Mesothelial cell of epicardium (in vitro differentiated cells): ENCODE measurements at places on chromosomes 5 and 9.

DNA sequence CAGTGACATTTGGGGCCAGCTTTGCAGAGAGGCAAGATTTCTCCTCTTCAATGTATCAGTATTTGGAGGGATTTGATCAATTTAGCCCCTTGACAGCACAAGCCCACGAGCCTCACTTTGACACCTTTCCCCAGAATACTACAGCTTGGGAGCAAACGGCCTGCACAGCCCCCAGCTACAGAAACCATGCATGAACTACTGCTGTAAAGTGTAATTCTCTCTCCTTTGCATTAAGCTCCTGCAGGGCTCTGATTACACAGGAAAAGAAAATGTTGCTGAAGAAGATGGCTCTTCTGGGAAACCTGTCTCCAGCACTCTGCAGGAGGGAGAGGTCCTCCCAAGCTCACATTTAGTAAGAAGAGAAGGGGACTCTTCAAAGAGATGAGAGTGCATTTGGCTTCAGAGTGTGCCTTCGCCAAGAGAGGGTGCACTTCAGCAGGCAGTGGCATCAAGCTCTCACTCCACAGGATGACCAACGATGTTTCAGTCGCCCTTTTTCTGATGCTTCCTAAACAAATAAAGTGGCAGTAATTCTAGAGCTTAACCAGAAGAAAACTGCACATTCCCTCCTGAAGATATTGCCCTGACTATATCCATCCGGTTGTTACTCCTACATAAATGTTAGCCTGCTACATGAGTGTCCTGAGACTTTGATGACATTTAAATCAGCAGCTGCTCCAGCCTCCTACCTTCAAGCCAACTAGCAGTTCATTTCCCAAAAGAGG, 272.2 kb downstream of the AUH start:
- H3K36me3 ChIP-seq: peaks cover 7% of the 10 kb centered on the region
- no peak for DNase-seq
- H3K27me3 ChIP-seq: no peaks in the 10 kb centered on the region
- H3K27ac ChIP-seq: no peak overlapping the region
- H3K4me3 ChIP-seq: no peak overlapping the region

GRCh38 chr5:11319836-11320580, 559.0 kb upstream of the DAP start:
- DNase-seq: no peak
- H3K27me3 ChIP-seq: no peaks in the 10 kb centered on the region
- H3K27ac ChIP-seq: no peak overlapping the region

- H3K4me1 ChIP-seq: peaks cover 41% of the 10 kb centered on the region
- DNase-seq: no peak
- no peak overlapping the region for H3K27ac ChIP-seq
- H3K36me3 ChIP-seq: no peaks in the 10 kb centered on the region
- H3K4me3 ChIP-seq: no peak overlapping the region
Observed at GRCh38 chr9:119284587-119285337, 84.5 kb downstream of the BRINP1 start.

GRCh38 chr5:107743373-107744000, 72.8 kb upstream of the EFNA5 start:
- no peak overlapping the region for H3K27ac ChIP-seq
- no peak for DNase-seq
- H3K36me3 ChIP-seq: no peaks in the 10 kb centered on the region

DNA sequence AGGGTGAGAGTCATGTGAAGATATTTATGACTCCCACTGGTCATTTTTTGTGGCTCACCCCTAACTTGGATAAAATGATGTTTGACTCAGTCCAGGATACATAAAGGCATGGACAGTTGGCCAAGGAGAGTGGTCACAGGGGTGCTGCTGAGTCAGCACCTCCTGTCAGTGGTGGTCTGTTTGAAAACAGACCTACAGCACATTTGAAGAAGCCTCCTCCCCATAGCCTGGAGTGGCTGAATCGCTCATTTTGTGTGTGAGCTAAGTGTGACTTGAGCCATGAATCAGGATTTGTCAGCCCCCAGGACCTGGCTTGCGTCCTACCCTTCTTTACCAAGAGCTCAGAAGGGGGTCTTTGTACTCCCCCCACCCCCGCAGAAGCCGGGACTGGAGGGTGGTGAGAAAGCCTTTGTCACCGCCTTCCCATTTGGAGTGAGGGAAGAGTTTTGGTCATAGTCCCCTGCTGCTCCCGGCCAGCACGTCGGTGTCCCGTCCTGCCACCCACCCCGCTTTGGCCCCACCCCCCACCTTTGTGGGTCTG, 35.6 kb downstream of the TRIO start:
- DNase-seq: no peak
- no peaks in the 10 kb centered on the region for H3K27me3 ChIP-seq
- H3K36me3 ChIP-seq: no peaks in the 10 kb centered on the region

- H3K36me3 ChIP-seq: peaks cover 3% of the 10 kb centered on the region
- peaks cover 18% of the 10 kb centered on the region for H3K4me1 ChIP-seq
- no peak overlapping the region for H3K27ac ChIP-seq
- no peak for DNase-seq
- H3K4me3 ChIP-seq: no peak overlapping the region
- no peaks in the 10 kb centered on the region for H3K27me3 ChIP-seq
Observed at GRCh38 chr5:81424728-81425127, 30.8 kb upstream of the ACOT12 start.

- no peaks in the 10 kb centered on the region for H3K27me3 ChIP-seq
- peaks cover 6% of the 10 kb centered on the region for H3K4me1 ChIP-seq
- no peak overlapping the region for H3K4me3 ChIP-seq
- H3K27ac ChIP-seq: no peak overlapping the region
- H3K36me3 ChIP-seq: no peaks in the 10 kb centered on the region
Observed at GRCh38 chr5:157469073-157469472, 9.1 kb downstream of the NIPAL4 start.

DNA sequence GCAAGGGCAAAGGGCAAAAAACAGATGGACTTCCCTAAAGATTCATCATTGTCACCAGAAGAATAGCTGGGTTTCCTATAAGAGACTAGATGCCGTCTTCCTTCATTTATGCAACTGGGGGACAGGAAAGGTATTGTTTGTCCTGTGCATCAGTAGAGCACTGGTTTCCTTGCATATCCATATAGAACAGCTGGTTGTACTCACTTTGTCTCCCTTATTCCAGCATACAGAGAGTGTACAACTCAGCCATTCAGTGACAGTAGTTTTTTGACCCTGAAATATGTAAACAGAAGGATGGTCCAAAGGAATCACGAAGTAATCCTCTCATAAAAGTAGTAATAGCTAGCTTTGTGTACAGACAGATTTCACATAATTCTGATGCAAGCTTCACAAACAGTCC, 22.5 kb upstream of the MAST4 start:
- no peaks in the 10 kb centered on the region for H3K4me1 ChIP-seq
- H3K36me3 ChIP-seq: no peaks in the 10 kb centered on the region
- peaks cover 32% of the 10 kb centered on the region for H3K27me3 ChIP-seq
- no peak overlapping the region for H3K27ac ChIP-seq
- H3K4me3 ChIP-seq: no peak overlapping the region

- no peak overlapping the region for H3K27ac ChIP-seq
- H3K4me3 ChIP-seq: no peak overlapping the region
- no peaks in the 10 kb centered on the region for H3K4me1 ChIP-seq
- no peaks in the 10 kb centered on the region for H3K27me3 ChIP-seq
- no peak for DNase-seq
Observed at GRCh38 chr5:84634256-84634655, 249.6 kb upstream of the EDIL3 start.

- peak overlapping the region; percentile 91 for H3K27ac ChIP-seq
- H3K4me1 ChIP-seq: peaks cover 20% of the 10 kb centered on the region
- H3K36me3 ChIP-seq: peaks cover 8% of the 10 kb centered on the region
- no peaks in the 10 kb centered on the region for H3K27me3 ChIP-seq
- H3K4me3 ChIP-seq: peak overlapping the region; percentile 87
- DNase-seq: no peak
Observed at GRCh38 chr5:115262011-115262320, 711 bp downstream of the PGGT1B start.

DNA sequence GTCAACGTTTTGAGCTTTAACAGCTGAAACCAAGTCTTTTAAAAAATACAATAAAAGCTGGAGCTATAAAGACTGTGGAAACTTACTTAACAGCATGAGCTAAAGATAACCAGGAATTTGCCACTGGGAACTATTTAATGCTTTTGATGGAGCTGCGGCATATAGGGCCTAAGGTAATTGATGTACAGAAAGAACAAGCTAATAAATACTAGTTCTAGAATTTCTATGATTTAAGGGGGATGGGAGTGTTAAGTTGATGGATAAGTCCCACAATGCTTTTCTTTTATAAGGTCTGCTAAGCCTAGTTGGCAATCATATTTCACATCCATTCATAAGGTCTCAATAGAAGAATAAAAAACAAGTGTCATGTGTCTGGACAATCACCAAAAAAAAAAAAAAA, 334.0 kb upstream of the DMAC1 start:
- DNase-seq: no peak
- H3K36me3 ChIP-seq: no peaks in the 10 kb centered on the region
- no peaks in the 10 kb centered on the region for H3K4me1 ChIP-seq
- H3K4me3 ChIP-seq: no peak overlapping the region

DNA sequence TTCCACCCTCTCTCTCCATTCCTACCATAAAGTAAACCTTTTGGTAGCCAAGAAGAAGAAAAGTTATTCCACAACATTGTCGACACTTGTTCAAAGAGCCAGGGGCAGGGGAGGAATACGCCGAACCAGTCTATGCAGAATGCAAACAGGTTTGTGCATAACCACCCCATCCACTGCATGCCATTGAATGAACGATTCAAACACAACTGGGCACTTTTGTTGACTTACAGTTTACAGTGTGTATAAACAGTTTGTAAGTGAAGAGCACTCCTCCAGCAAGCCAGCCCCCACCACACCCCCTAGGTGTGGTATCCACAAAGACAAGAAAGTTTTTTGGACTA, 6.8 kb upstream of the S1PR3 start:
- no peak overlapping the region for H3K4me3 ChIP-seq
- peaks cover 3% of the 10 kb centered on the region for H3K27me3 ChIP-seq
- peaks cover 2% of the 10 kb centered on the region for H3K36me3 ChIP-seq
- peaks cover 7% of the 10 kb centered on the region for H3K4me1 ChIP-seq

DNA sequence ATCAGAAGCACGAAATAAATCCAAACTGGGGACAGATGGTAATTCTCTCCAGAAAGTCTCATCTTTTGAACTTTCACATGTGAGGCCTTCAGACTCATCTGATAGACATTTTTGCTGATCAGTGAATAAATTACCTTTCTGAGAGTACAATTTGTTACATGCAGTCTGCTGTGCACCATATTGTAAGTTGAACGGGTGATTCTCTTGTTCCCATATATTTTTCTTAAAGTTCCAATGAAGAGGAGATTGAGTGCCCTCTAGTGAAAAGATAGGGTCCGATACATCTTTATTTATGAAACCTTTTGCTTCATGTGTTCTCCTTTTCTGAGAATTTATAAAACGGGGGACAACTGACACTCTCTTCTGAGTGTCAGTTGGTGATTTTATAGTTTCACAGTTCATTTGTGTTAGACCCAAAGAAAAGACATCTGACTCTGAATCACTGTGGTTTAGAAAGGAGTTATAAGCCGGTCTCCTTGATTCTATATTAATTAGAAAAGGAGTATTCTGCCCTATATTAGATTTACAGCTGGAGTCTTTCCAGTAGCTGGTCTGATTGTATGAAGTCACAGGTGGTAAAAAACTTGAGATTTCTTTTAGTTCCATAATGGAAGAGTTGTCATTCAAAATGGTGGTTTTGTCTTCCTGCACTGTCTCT, 30.4 kb downstream of the GNG10 start:
- H3K27me3 ChIP-seq: no peaks in the 10 kb centered on the region
- DNase-seq: no peak
- H3K36me3 ChIP-seq: peaks cover under 1% of the 10 kb centered on the region
- peaks cover 13% of the 10 kb centered on the region for H3K4me1 ChIP-seq

GRCh38 chr5:127092690-127093089, 19.4 kb upstream of the C5orf63 start:
- H3K4me3 ChIP-seq: no peak overlapping the region
- H3K36me3 ChIP-seq: no peaks in the 10 kb centered on the region
- peaks cover 47% of the 10 kb centered on the region for H3K4me1 ChIP-seq
